ENCODE measurements at places on chromosomes 5 and 9.

DNA sequence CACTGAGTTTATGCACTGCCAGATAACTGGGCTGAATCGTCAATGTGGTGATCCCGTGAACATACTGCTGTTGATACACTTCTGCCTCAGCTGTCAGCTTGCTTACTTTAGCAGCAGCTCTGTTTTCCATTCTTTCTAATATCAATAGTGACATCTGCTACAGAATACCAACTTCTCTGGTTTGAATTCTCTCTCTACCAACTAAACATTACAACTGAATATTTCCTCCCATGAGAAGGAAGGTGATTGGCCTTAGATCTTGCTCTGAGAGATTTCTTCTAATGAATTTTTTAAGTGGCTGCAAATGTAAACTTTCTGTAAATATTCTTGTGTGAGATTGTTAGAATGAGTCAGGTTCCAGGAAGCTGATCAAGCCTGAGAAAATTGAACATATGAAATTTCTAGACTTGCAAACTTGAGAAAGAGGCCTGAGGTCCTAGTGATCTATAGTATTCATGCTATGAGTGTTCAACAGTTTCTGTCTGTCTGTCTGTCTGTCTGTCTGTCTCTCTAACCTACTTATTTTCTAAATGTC is 205.5 kb upstream of the CDKN2B start:
- no peak for DNase-seq

DNA sequence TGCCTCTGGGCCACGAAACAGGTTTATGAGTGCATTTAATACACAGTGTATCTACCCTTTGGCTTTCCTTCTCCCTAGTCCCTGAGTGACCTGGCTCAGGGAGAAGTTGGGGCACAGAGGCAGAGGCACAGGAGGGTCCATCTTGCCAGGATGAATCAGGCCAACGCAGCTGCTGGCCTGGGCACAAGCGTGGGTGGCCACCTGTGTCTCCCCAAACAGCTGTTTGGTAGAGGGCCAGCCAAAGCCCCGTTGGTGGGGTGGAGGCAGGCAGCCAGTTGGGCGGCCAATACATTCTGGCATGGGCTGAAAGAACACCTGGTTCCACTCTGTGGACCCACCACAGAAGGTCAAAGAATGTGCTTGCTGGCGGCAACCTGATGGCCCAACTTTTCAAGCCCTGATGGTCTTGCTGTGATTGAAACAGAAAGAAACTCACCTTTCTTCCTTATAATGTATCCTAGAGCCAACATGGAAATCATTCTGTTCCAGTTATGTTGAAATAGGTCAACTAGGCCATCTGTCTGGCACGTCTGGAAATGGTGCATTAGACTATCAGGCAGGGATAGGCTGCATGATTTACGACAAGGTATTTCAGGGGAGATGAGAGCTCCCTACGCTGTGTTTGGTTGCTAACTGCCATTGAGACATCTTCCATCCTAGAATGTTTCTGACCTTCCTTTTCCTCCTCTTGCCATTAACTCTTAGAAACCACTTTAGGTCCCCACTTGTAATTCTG is 337.4 kb downstream of the ADAMTS6 start:
- no peak for DNase-seq

DNA sequence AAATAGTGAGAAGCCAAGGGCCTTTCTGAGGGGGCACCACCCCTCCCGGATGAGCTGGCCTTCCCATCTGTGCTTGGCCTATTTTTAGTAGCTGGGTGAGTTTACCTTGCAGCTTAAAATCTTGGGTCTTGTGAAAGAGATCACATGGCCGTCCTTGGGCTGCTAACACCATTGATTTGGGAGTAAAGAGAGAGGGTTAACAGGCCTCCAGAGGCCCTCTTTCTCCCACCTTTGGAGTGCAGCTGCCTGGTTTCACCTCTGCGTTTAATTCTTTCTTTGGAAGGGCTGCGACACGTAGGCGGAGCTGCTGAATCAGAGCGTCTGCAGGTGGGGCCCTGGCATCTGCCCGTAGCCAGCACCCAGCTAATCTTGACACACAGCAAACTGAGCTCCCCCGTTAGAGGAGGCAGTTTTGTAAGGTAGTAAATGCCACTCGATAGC is 12.8 kb downstream of the OLFM1 start:
- DNase-seq, result no peak

DNA sequence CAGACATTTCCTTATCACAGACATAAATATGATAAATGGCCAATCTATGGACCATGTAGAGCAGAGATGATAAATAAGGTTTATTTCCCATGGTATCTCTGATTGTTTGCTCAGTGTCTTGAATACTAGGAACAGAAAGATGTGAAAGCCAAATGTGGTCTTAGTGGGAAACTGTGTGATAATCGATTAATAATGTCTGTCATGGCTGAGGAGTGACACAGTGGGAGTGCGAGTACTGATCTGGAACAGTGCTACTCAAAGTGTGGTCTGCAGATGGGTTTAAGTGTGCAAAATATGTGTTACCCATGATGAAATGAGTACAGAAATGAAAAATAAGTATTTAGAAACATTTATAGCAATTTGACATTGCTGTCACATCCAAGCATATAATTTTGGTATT is 92.5 kb downstream of the PTTG1 start:
- no peak for DNase-seq

GRCh38 chr5:74272024-74272775 is 368.3 kb downstream of the ENC1 start:
- no peak for DNase-seq

DNA sequence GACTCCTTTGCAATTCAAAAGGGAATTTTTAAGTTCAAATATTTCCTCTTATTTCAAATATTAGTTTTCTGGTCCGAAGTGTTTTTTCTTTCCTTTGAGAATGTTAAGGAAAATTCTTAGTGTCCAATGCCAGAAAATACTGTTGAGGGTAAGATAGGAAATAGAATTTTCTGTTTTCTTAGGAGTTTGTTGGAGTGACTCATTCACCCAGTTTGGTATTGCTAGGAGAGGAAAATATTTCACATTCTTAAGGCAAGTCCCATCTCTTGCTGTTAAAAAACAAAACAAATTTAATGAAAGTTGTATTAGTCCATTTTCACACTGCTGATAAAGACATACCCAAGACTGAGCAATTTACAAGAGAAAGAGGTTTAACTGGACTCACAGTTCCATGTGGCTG is 349.2 kb upstream of the ADAMTSL1 start:
- no peak for DNase-seq

DNA sequence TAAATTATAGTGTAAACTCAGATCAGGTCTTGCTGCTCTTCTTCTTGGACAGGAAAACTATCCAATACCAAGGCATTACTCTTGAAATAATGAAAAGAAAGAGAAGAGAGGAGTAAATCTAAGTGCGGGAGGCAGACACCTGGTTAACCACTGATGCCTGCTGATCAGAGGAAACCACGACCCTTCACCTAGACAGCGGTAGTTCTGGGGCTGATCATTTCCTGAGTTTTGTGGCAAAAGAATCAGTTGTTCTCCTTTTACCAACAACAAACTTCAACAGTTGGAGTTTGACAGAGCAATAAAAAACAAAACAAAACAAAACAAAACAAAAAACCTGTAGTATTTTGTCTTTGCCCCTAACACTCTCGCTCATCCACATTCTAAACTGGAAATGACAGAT is 3.0 kb downstream of the RLN1 start:
- no peak for DNase-seq

- DNase-seq, result no peak
Measured at GRCh38 chr9:13675638-13676000, 396.1 kb upstream of the MPDZ start.

DNA sequence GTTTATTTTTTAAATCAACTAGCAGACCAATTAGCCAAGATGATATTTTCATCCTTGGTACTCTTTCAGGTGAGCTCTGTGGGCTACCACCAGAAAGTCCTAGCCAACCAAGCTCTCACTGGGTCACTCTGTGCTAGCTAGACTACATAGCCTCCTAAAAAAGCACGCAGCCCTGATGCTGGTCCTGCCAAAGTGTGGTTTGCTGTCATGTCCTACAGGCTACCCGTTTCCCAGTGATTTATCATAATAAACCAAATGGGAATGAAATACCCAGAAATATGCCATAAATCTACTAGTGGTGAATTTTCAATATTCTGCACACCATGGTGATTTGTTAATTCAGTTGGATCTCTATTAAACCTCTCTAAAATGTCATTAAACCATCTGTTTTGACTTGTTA is 481.4 kb downstream of the RAB3C start:
- no peak for DNase-seq

GRCh38 chr5:32708949-32709348 is 2.2 kb upstream of the NPR3 start:
- DNase-seq, result no peak

DNA sequence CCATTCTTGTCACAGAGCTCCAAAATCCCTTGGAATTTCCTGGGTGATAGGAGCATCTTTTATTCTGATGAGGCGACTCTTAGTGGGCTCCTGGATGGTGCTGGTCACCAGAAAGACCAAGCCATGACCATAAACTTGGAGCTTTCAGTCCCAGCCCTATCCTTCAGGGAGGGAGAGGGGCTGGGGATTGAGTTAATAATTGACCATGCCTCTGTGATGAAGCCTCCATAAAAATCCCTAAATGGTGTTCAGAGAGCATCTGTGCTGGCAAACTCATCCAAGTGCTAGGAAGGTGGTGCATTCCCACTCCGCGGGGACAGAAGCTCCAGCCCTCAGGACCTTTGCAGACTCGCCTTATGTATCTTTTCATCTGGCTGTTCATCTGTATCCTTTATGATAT is 28.7 kb downstream of the MCCC2 start:
- DNase-seq, result no peak

GRCh38 chr9:134791009-134791408 is 89.6 kb upstream of the FCN2 start:
- DNase-seq, result no peak

GRCh38 chr9:109640580-109641371 is 139.2 kb upstream of the PALM2AKAP2 start:
- no peak for DNase-seq

Measured in cortex of kidney (tissue), 1 donor.